ENCODE measurements at places on chromosomes 6 and 20.

- DNase-seq = no peak
Observed at GRCh38 chr6:19322691-19323485, 514.3 kb upstream of the ID4 start.

GRCh38 chr20:63026582-63027165, 19.9 kb upstream of the BHLHE23 start:
- DNase-seq = no peak

DNA sequence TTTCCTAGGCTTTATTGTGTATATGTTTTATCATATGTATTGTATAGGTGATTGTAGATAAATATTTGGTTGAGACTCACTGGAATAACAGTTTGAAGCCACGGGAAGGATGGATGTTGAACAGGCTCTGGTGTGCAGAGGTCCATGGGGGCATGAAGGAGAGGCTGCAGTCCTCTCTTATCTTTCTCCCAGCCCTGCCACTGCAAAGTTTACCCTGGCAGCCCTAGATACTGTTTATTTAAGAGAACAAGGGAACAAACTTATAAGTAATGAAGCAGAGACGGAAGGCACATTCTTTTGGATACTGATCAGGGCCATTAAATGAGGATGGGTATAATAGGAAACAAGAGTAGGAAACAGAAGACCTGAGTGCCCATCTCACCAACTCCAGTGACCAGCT, 103.6 kb upstream of the SCGN start:
- DNase-seq = no peak

DNA sequence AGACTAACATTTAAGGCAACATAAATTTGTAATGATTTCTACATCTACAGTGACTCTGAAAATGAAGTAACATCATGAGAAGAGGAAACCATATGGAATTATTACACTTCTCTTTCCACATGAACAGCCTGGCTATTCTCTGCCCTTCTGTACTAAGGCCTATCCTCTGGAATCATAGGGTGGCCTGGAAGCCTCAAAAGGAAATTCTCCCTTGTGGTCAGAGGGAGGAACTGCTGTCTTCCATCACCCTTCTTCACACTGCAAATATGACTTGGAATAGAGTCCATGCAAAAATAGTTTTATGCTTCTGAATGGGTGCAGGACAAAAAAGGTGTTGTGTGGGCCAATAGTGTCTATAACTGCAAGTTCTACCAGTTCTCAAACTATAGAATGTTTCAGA, 44.6 kb upstream of the SH3BGRL2 start:
- DNase-seq = no peak

Data from activated naive CD4-positive, alpha-beta T cell treated with Interleukin-2 at 50 U/mL for 16 hours (primary cell).